Uterus (tissue), 4 donors: ENCODE measurements at places on chromosomes 5 and 9. TPM values are rescaled to one million over a fixed set of nuclear protein-coding genes. Genes with fewer than 3 reads are reported as not detected.

- H3K4me1 ChIP-seq: no peaks in the 10 kb centered on the region
- no peak for DNase-seq
- no peaks in the 10 kb centered on the region for H3K27me3 ChIP-seq
- H3K27ac ChIP-seq: no peak overlapping the region
Observed at GRCh38 chr9:134304261-134304660, 22.0 kb upstream of the RXRA start.

DNA sequence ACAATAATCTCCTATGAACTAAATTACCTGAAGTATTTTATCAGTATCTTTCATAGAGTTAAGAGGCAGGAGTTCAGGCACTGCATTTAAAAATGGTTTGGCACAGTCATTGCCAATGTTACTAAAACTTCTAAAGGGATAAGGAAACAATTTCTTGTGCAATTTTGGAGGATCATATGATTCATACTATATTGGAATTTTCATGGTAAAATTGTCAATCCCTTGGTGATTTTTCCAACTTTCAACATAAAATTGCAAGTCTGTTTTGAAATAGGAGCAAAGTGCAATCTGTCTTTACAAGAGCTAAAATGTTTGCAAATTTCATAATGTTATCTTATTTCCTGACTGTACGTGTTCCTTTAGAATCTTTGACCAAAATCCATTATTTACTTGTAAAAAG is 211.1 kb downstream of the DMRTA1 start:
- no peaks in the 10 kb centered on the region for H3K4me1 ChIP-seq
- no peaks in the 10 kb centered on the region for H3K27me3 ChIP-seq
- DNase-seq: no peak
- H3K4me3 ChIP-seq: no peak overlapping the region
- no peak overlapping the region for H3K27ac ChIP-seq
- H3K36me3 ChIP-seq: no peaks in the 10 kb centered on the region

Gene PCDHGB5
- total RNA-seq: 24.7 TPM

DNA sequence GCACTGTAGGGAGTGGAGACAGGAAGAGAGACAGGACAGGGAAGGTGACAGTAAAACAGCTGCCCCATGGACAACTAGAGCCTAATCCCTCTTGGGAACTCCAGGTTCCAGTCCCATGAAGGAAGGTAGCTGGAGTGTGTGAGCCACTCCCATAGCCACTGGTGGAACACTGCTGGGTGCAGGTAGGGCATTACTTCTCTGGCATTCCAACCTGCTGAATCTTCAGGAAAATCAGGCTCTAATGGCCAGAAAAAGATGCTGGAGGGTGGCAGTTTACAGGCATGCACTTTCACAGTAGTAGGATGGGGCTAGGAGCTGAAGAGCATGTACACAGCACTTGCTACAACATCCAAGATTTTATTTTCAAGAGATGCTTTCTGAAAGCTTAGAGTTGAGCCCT is 259.4 kb downstream of the AUH start:
- H3K4me3 ChIP-seq: no peak overlapping the region
- no peak overlapping the region for H3K27ac ChIP-seq
- no peaks in the 10 kb centered on the region for H3K27me3 ChIP-seq
- no peaks in the 10 kb centered on the region for H3K36me3 ChIP-seq
- H3K4me1 ChIP-seq: no peaks in the 10 kb centered on the region

DNA sequence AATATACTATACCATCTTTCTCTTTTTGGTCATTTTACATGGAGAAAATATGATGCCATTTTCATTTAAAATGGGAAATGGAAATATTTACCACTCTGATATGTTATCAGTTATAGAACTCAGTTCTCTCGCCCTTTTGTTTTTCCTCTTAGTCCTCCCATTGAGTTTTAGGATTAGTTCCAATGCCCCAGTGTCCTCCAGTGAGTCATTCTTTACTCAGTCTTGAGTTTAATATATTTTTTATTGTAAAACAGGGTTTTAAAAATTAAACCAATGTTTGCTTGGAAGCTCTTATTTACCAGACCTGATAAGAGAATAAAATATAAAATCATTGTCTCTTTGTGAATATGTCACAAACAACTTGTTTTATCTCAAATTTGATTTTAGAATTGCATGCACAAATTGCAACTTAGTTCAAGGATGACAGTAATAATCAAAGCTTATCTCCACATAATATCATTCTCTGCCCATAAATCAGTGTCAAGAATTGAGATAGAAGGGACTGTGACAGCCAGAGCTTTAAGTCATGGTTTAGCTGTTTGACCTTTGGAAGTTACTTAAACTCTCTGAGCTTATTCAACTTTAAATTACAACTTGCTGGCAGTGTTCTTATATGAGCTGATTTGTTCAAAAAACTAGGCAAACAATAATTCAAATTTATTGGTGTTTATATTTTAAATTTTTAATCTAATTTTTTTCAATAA is 166.4 kb downstream of the PAM start:
- no peaks in the 10 kb centered on the region for H3K36me3 ChIP-seq
- no peak overlapping the region for H3K27ac ChIP-seq
- DNase-seq: no peak
- no peaks in the 10 kb centered on the region for H3K4me1 ChIP-seq

DNA sequence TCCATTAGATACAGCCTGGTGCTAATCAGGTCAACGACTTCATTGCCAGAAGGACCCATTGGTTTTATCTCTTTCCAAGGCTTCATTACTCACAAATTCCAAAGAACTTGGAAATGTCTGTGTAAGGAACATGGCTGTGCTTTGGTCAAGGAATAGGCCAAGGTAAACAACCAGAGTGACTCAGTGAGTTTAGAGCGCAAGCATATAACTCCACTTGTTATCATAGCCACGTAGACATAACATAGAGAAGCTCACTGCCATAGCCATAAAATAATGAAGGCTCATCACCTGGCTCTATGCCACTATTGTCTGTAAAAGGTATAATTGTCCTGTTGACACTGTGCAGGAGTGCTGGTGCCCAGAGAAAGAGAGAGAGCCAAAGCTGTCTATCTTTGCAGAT is 139.3 kb upstream of the PLCXD3 start:
- H3K36me3 ChIP-seq: no peaks in the 10 kb centered on the region
- DNase-seq: no peak
- no peaks in the 10 kb centered on the region for H3K27me3 ChIP-seq
- no peaks in the 10 kb centered on the region for H3K4me1 ChIP-seq

Gene PSD2
- total RNA-seq: 0.30 TPM

DNA sequence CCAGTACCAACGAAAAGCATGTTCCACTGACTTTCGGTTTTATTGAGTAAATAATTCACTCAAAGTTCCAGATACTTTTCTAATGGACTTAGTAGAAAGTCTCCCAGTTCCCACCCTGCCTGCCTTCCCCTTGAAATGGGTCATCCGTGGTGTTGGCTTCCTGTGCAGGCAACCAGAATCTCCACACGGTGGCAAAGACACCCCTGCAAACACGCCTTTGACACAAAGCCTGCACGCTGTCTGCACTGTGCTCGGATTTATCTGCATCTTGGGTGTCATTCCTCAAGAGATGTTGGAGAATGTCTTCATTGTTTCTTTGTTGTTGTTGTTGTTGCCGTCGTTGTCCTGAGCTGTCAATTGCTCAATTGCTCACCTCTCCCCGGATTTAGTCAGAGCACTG is 150.0 kb upstream of the IRX2 start:
- DNase-seq: no peak
- H3K4me3 ChIP-seq: no peak overlapping the region
- no peaks in the 10 kb centered on the region for H3K27me3 ChIP-seq

- H3K27me3 ChIP-seq: no peaks in the 10 kb centered on the region
- no peaks in the 10 kb centered on the region for H3K36me3 ChIP-seq
- no peak overlapping the region for H3K4me3 ChIP-seq
- H3K27ac ChIP-seq: no peak overlapping the region
- H3K4me1 ChIP-seq: no peaks in the 10 kb centered on the region
- no peak for DNase-seq
Observed at GRCh38 chr5:10220248-10220647, 29.4 kb downstream of the ATPSCKMT start.

GRCh38 chr5:142976861-142977260 is 206.7 kb downstream of the ARHGAP26 start:
- H3K4me1 ChIP-seq: peaks cover 2% of the 10 kb centered on the region
- H3K27me3 ChIP-seq: no peaks in the 10 kb centered on the region
- H3K36me3 ChIP-seq: no peaks in the 10 kb centered on the region
- no peak for DNase-seq

- no peak overlapping the region for H3K4me3 ChIP-seq
- H3K36me3 ChIP-seq: no peaks in the 10 kb centered on the region
- H3K4me1 ChIP-seq: peaks cover 14% of the 10 kb centered on the region
- DNase-seq: peak; percentile 99
Observed at GRCh38 chr9:36148311-36149051, 11.9 kb downstream of the GLIPR2 start.

DNA sequence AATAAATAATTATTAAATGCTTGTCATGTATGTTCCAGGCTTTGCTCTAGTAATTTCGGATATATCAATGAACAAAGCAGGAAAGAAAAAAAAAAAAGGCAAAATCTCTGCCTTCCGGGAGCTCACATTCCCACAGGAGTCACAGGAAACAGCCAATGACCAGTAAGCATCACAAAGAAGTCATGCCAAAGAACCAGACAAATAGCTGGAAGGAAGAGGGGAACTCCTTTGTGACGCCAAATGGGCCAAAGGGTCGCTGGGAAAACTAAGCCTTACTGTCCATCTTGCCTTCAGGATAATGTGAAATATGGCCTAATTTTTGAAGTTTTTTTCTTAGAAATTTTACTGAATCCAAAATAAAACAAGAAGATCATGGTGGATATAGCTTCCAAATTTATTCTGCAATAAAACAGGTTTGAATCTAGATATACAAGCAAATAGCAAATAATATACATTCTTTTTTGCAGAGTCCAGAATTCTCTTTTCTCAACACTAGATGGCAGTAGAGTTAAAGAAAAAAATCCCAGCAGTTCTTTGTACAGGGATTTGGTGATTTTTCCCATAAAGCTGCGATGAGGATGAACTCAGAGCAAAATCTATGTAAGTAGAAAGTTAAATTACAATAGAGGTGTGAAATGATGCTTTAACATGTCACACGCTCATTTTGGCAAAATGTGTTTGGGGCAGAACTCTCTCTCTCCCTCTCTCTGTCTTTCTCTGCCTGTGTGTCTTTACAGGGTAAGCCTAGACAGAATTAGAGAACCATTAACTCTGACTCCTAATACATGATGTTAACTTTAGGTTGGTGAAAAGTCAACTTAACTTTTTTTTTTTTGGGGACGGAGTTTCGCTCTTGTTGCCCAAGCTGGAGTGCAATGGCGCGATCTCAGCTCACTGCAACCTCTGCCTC is 60.0 kb upstream of the TUT7 start:
- no peak overlapping the region for H3K4me3 ChIP-seq
- no peaks in the 10 kb centered on the region for H3K4me1 ChIP-seq
- H3K27ac ChIP-seq: no peak overlapping the region

- no peak overlapping the region for H3K27ac ChIP-seq
- no peaks in the 10 kb centered on the region for H3K27me3 ChIP-seq
- no peak for DNase-seq
- no peaks in the 10 kb centered on the region for H3K4me1 ChIP-seq
Observed at GRCh38 chr5:91158011-91158410, 225.1 kb downstream of the ARRDC3 start.

DNA sequence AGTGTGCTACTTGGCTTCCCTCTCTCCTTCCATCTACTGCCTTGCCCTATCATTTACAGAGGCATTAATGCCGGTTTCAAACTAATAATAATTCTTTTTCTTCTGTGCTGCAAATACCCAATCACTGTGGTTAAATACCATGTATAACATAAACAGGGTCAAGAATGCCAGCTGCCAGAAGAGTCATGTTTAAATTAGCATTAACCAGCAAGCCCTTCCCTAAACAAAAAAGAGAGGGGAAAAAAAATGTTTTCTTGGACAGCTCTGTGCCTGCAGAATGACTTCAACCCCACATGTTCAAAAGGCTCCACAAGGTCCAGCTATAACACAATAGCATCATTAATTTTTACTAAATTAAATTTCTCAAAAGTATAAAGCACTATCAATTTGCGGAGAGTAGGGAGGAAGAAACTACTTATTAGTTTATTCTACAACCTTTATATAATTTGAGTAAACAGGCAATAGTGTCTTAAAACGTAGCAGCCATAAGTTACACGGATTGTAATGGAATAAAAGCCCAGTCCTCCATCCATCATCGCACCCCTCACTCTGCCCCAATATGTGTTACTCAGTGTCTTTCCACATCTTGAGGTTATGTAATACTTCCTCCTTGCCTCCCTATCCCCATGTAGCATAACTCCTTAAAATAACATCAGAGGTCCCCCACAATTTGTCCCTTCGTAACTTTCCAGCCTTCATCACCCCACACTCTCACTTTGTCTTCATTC is 3.9 kb downstream of the LPAR1 start:
- H3K36me3 ChIP-seq: no peaks in the 10 kb centered on the region
- no peak overlapping the region for H3K4me3 ChIP-seq
- H3K27me3 ChIP-seq: no peaks in the 10 kb centered on the region
- DNase-seq: no peak

GRCh38 chr5:35832762-35833161 is 23.9 kb upstream of the IL7R start:
- no peak for DNase-seq
- H3K4me3 ChIP-seq: no peak overlapping the region
- no peak overlapping the region for H3K27ac ChIP-seq
- no peaks in the 10 kb centered on the region for H3K27me3 ChIP-seq

GRCh38 chr9:128206916-128207910 is 4.0 kb downstream of the DNM1 start:
- no peaks in the 10 kb centered on the region for H3K36me3 ChIP-seq
- no peak for DNase-seq
- no peak overlapping the region for H3K27ac ChIP-seq
- no peak overlapping the region for H3K4me3 ChIP-seq
- no peaks in the 10 kb centered on the region for H3K4me1 ChIP-seq

DNA sequence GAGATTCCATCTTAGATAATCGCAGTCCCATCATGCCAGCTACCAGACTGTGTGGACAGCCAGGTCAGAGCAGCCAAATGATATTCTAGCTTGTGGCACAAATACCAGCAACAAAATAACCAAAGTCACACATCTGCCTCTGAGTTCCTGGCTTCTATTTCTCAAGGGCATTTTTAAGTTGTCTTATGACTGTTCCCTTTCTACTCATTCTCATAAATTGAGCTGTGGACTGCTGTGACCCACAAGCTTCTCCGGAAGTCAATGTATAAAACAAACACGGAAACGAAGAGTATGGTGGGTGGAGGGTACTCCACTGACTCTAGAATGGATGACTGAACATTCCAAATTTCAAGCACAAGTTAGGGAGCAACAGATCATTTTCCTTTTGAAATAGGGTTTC is 43.9 kb downstream of the PDCD1LG2 start:
- DNase-seq: no peak
- no peak overlapping the region for H3K27ac ChIP-seq
- no peaks in the 10 kb centered on the region for H3K4me1 ChIP-seq
- H3K36me3 ChIP-seq: no peaks in the 10 kb centered on the region
- H3K27me3 ChIP-seq: no peaks in the 10 kb centered on the region

GRCh38 chr9:113863345-113863744 is 12.8 kb upstream of the ZNF618 start:
- no peak overlapping the region for H3K4me3 ChIP-seq
- no peaks in the 10 kb centered on the region for H3K27me3 ChIP-seq
- H3K27ac ChIP-seq: no peak overlapping the region
- no peaks in the 10 kb centered on the region for H3K4me1 ChIP-seq
- H3K36me3 ChIP-seq: no peaks in the 10 kb centered on the region
